ENCODE measurements at places on chromosomes 11 and 22.

DNA sequence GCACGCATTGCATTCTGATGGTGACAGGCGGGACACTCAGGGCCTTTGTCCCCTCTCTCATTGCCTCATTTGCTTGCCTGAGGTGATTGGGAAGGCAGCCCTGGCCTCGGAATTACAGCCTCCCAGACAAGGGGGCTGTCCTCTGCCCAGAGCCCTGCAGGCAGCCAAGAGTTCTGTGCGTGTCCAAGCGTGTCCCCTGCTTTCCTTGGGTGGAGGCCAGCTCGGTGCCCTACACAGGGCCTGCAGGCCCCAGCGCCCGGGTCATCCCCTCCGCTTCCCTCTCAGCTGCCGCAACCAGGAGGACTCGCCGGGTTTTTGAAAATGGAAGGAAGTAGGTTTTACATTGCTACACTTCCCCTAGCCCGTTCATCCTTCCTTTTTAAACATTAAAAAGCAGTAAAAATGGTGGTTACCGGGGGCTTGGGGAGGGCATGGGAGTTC lies 1.9 kb downstream of the GRAMD4 start:
- DNase-seq, result no peak

DNA sequence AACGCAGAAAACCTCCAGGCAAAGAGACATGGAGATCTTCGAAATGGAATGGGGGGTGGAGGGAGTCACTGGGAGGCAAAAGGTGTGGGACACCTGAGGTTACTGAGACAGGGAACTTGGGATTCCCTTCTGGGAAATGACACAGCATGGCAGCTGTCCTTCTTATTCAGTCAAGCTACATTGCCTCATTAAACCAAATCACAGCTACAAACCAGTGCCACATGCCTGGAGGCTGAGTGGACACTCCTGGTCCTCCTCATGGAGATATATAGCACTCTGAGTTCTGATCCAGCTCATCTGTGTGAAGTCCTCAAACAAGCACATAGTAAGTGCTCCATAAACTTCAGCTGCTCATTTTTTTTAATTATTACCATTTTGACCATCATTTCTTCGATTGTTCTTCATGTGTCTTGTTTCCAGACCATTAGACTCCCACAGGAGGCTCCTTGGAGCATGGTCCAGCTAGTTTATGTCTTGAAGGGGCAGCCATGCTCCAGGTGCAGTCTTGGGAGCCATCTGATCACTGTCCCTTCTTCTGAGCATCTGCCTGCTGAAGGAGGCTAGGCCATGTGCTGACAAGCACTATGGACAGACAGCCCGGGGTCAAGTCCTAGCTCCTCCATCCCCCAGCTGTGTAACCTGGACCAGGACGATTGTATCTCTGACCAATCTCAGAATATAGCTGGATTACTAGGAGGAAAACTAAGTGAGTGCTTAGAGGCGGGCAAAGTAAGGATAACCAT lies 9.7 kb upstream of the FXYD2 start:
- peak; percentile 10 for DNase-seq

DNA sequence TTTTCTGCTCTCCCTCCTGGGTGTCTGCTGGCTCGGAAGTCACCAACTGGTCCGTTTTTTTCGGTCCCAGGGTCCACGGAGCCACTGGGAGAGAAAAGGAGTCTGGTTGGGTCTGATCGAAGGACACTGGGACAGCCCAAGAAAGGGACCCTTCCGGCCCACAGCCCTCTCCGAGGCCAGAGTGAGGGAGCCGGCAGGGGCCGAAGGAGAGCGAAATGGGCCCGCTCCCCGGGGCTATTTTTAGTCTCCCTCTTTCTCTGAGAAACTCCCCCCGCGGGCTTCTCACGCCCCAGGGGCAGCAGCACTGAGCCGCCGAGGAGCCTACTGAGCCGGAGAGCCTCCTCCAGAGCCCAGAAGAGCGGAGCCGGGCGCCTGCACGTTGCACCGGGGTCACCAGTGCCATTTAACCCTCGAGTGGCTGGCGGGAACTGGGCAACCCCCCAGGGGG lies 1.9 kb downstream of the ESAM start:
- no peak for DNase-seq

GRCh38 chr11:85791409-85791990 lies 19.4 kb downstream of the SYTL2 start:
- no peak for DNase-seq

DNA sequence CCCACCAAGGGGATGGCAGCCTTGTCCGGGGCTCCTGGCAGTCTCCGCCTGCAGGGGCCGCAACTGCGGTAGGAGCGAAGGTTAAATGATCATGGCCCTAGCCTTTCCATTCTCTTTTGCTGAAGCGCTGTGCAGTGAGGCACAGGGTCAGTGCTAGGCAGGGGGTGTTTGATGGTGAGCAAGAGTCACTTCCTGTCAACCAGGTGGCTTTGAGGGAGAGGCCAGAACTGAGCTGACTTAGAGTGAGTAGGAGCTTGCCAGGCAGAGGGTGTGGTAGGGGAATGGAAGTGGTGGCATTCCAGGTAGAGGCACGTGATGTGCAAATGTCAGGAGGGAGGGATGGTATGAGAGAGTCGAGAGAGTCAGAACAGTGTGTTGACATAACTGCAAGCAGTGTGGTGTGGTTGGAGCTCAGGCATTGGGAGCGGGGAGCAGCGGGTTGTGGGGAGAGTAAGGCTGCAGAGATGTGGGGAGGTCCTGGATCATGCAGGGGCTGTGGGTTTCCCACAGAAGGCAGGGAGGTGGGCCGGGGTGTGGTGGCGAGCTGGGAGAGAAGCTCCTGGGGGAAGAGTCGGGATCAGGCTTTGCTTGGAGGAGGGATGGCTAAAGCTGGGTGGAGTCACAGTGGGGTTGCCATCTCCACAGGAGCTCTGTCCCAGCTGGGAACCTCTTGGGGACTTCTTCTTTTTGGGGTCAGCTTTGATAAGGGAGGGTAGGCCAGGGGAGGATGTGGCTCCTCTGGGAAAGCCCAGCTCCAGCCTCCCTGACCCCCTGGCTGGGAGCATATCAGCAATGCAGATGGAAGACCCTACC lies 33.3 kb downstream of the AMPD3 start:
- no peak for DNase-seq

DNA sequence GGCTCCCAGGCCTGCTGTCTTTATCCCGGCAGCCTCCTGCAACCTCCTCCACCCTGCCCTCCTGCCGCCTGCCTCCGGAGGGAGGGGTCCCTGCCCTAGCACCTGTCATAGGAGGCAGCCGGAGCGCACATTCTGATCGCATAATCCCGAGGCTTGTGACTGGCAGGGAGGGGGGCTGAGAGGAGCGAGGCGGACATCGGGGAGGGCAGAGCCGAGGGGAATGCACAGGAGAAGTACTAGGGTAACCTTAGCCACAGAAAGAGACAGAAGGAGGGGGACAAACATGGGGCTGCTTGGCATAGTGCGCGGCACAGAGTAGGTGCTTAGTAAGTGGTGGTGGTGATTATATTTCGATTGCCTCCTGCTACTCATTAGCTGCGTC lies 9.2 kb upstream of the ALX4 start:
- DNase-seq, result no peak

DNA sequence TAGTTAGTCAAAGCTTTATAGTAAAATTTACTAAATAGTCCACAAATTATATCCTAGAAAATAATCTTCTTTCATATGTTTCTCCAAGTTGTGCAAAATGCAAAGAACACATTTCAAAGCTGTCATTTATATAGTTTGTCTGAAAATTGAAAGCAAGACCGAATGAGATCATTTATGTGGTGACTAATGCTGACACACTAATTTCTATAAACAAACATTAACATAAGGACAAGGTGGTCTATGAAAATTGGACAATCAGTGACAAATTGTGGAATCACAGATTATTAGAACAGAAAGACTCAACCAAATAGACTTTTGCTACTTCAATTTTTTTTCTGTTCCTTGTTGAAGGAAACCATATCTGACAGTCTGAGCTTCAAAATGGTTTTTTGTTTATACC lies 1056.1 kb downstream of the LRRC4C start:
- DNase-seq, result no peak

DNA sequence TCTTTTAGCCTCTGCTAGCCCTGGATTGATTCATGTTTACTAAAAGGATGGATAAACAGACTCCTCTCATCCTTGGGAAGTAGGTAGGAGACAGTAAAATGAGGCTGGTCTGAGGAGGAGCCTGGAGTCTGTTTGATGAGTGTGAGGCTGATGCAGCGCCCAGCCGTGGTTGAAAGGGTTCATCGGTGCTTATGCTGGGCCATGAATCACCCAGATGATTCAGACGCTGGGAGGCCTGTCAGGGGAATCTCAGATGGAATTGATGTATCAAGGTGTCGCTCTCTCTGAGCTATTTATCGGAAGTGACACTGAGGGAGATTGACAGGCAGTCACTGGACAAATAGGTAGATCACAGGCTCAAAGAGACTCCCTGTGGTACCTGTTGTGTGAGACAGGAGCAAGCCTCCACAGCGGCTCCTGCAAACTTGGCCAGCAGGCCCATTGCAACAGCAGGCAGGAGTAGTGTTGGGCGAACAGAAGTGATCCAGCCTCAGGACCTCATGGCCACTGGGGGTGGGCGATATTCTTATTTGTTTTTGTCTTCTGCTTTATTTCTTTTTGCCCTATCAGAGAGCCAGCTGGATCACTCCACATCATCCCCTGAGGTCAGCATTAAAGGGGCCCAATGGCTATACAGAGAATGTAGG lies 109.9 kb upstream of the CADM1 start:
- DNase-seq, result no peak

DNA sequence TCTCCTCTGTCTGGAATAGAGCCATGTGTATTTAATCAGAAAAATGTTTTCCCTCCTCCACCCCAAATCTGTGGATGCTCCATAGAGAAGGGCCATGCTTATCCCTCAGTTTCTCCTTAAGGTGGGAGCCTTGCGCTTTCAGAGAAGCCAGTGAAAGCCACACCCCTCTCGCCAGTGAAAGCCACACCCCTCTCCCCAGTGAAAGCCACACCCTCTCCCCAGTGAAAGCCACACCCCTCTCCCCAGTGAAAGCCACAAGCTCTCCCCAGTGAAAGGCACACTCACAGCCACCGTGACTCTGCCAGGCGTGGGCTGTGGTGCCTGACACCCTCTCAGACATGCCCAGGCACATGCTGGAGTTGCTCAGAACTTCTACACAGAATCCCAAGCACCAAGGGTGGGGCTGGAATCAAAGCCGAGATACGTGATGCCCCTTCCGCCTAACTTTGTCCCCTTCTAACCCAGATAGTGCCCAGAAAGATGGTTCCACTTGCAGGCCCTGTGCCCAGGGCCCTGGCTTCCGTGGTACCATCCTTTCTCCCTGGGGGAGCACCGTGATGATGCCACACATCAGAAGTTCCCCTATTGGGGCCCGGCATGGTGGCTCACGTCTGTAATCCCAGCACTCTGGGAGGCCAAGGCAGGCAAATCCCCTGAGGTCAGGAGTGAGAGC lies 16.5 kb upstream of the PRR5 start:
- peak; percentile 82 for DNase-seq

DNA sequence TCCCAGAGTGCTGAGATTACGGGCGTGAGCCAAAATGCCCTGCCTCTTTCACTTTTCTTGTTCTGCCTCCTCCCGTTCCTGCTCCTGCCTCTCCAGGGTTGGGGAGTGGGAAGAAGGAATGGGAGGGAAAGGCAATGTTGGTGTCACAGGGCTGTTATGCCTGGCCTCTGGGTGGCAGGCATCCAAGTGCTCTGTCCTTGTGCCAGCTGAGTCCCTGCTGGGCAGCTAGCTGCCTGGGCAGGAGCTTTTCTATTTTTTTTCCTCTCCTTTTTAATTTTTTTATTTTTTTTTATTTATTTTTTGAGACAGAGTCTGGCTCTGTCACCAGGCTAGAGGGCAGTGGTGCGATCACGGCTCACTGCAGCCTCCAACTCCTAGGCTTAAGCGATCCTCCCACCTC lies 4.1 kb upstream of the SAC3D1 start:
- DNase-seq, result no peak

DNA sequence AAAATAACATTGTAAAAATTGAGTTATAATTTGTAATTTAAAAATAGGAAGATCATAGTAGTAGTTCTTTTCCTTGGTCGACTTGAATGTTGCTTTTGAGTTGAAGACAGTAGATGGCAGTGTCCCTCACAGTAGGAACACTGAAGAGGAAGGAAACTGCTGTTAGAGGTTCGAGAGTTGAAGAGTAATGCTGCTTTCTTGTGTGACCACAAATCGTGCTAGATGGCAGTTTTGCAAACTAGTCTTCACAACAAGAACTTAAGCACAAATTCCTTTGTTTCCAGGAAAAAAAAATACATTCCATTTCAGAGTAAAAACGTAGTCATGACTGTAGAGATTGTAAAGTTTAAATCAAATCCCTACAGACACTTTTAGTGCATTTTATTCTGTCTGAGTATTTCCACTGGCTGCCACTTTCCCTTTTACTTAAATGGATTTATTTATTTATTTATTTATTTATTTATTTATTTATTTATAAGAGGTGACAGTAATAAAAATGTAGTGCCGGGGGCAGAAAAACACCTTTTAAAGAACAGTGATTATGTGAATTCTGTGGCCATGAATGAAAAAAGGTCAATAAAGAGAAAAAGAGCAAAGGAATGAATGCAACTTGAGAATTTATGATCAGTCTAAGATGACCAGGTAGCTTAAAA lies 54.6 kb downstream of the SPECC1L start:
- no peak for DNase-seq

DNA sequence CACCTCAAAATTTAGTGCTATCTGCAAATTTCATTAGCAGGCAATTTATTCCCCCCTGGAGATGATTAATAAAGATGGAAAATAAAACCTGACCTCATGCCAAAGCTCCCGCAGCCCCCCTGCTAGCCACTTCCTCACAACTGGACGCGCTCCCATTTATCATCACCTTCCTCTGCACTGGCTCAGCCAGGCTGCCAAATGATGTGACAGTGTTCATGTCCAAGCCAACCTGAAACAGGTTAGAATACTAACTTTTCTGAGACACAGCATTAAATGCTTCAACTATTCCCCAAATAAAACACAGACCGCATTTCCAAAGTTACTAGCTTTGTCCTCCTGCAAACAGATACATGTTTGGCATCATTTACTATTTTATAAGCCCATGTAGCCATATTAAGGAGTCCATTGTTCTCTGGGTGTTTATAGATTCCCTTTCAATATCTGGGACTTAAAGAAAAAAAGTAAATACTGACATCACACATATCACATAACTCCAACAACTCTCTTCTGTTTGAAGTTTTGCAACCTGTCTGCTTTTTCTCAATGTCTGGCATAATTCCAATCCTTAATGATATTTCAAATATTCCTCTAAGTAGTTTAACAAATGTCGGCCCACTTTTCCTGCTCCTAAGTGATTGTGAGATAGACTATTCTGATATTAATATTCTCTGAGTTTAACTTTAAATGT lies 829.7 kb upstream of the FAT3 start:
- DNase-seq, result no peak

DNA sequence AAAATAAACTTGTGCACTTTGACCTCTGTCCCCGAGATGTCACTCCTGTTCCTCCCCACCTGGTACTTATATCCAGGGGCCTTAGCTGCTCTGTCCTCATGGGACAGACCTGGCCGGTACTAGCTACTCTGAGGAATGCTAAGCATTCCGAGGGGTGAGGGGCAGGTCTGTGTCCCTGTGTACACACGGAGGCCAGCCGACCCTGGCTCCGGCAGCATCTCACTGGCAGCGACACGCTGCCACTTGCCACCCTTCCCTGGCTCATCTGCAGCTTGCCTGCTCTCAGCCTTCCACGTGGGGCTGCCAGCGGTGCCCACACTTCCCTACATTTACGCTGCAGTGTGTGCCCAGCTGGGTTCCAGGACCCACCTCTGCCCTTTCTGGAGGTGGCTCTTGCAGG lies 21.6 kb upstream of the TEF start:
- DNase-seq, result no peak
